Smooth muscle cell of the pulmonary artery (primary cell): ENCODE measurements at places on chromosomes 2 and 18. TPM values are rescaled to one million over a fixed set of nuclear protein-coding genes. Genes with fewer than 3 reads are reported as not detected.

TMEM169 gene
- total RNA-seq, result 0.26 and 0.83 TPM in 2 replicates

SOX11 gene
- total RNA-seq, result 0.03 and 0.52 TPM in 2 replicates

HJURP gene
- total RNA-seq, result 2.6 and 5.2 TPM in 2 replicates

SPATA3 gene
- total RNA-seq, result not detected in 2 replicates

ACOXL gene
- total RNA-seq, result not detected in 2 replicates

HNRNPLL gene
- total RNA-seq, result 34.0 and 40.3 TPM in 2 replicates

LONRF2 gene
- 0.52 and 3.6 TPM in 2 replicates for total RNA-seq

MYO1B gene
- total RNA-seq, result 99.9 and 246 TPM in 2 replicates

RFX8 gene
- total RNA-seq, result 2.5 and 6.4 TPM in 2 replicates
